ENCODE measurements at places on chromosomes 1 and 21.
A peak's percentile ranks its signal among the peaks of the same experiment; 100 is the strongest.

GRCh38 chr1:152107031-152107983 lies 7.9 kb downstream of the TCHH start:
- no peak for DNase-seq

DNA sequence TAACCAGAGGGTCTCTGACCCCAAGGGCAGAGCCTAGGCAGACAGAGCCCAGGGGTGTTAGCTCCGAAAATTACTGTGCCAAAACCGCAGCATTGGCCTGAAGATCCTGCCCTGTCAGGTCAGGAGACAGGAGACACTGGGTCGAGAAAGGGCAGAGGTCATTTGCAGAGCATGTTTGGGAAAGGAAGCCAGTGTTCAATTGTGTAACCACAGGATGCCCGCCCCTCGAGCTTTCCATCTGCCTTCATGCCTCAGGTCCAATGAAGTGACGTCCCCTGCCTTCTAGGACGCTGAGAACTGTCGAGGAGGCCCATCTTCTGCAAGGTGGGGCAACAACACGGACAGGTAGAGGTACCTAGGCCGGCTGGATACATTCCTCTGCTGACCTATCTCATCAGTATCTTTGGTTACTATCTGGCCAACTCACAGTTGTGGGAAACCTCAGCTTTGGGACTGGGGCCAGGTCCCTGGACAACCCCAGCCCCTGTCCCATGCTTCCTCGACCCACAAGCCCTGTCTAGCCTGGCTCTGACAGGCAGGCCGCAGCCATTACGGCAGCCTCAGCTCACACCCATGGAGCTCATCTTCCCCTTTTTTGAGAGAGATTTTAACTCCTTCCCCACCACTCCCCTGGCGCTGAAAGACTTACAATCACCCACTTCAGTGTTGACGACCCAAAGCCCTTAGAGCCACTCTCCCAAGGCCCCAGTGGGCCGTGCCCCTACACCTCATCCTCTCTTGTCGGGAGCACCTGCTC lies 1.3 kb downstream of the ARL8A start:
- no peak for DNase-seq

DNA sequence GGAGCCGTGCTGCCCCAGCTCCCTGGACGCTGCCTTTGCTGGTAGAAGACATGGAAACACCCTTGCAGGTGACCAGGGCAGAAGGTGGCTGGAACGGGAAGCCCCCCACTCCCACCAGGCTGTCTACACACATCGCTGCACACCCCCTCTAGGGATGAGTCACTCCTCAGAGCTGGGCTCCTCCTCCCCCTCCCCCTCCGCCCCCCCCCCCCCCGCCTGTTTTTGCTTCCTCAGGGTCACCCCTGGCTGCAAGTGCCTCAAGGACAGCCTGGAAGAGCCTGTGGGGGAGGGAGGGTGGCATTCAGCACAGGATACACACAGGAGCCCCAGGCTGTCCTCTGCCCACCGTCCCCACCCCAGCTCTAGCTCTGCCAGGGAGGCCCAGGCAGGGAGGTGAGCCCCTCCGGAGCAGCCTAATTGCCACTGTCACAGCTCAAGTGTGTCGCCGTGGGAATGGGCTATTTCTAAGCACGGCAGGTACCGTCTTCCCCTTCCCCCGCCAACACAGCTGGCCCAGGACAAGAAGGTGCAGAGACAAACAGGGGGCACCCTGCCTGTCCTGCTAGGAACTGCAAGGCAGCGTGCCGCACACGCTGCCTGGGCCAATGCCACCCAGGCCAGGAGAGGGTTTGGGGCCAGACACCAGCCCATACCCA lies 2.5 kb downstream of the FNDC10 start:
- no peak for DNase-seq

DNA sequence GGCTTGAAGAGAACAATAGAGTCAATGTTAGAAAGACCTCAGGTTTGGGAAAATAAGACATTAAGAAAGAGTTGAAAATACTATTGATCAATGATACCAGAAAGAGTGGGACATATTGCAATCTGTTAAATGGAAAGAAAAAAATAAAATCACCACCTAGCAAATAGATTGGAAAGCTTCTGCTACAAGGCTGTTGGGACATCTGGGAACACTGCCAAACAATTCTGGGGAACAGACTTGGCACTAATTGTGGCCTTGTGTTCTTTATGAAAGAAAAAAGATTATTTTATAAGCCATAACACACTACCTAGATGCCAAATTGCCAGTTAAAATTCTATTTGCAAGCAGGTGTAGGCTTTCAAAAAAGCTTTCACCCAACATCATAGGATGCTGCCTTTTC lies 137.8 kb downstream of the TSEN15 start:
- DNase-seq = no peak

GRCh38 chr1:94773296-94773809 lies 46.8 kb upstream of the SLC44A3 start:
- DNase-seq = no peak

GRCh38 chr1:56397409-56397808 lies 182.0 kb downstream of the PLPP3 start:
- DNase-seq = no peak

GRCh38 chr21:45325206-45326168 lies 37.8 kb upstream of the POFUT2 start:
- DNase-seq = no peak

GRCh38 chr1:55081905-55082296 lies 42.6 kb downstream of the PCSK9 start:
- DNase-seq = no peak

GRCh38 chr1:7554385-7555235 lies 216.5 kb upstream of the VAMP3 start:
- no peak for DNase-seq

GRCh38 chr1:152034324-152034653 lies 2.5 kb downstream of the S100A11 start:
- no peak for DNase-seq

DNA sequence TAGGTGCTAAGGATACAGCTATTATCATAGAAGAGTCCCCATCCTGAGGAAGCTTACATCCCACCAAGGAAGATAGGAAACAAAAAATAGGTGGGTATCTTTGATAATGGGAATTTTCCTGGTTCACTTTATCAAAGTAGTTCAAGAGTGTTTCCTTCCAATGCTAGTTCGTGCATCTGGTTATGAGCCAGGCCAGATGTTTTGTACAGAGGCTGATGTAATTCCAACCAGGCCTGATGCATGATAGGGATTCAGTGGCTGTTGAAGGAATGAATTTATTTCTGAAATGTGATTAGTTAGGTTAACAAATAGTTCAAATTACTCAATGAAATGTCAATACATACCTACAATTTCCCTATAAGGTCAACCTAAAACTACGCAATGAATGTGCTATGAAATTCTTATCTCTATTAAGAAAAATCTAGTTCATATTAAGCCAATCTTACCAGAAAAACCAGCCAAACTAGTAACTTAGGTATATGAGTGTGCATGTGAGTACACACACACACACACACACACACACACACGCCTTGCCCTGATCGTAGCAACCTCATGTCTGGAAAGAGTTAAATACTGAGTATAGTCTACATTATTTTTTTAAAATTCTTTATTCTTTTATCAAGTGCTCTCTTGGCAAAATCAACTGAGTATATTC lies 9.5 kb upstream of the ZBTB18 start:
- no peak for DNase-seq

DNA sequence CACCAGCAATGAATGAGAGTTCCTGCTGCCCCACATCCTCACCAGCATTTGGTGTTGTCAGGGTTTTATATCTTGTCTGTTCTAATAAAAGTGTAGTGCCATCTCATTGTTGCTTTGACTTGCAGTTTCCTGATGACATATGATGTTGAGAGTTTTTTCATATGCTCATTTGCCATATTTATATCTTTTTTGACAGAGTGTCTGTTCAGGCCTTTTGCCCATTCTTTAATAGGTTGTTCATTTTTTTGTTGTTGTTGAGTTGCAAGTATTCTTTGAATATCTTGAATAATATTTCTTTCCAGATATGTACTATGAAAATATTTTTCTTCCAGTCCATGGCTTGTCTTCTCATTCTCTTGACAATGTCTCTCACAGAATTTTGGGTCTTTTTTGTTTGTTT lies 111.7 kb upstream of the KCNJ15 start:
- no peak for DNase-seq

DNA sequence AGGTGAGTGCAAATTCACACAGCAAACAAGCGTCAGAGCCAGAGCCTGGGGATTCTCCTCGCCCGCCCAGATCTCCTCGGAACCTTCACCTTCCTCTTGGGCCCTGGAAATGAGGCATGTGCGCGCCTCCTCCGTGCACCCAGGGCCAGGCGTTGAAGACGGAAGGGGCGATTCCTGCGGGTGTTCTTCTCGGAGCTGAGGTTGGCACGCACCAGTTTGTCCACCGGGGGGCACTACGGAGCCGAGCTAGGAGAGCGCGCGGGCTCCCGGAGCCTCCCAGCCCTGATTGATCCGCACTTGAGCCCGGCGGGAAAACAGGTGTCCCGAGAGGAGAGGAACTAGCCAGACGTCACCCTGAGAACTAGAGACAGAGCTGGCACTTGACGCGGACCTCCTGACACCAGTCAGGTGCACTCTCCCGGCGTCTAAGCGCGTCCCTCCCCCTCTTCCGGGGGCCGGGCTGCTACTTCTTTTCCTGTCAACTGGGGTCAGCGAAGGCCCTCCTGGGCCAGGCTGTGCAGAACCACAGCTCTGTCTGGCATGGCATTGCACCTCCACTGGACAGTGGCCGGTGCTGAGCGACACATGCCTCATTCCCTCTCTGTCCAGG lies 18.3 kb upstream of the SERINC2 start:
- DNase-seq = peak; percentile 84

DNA sequence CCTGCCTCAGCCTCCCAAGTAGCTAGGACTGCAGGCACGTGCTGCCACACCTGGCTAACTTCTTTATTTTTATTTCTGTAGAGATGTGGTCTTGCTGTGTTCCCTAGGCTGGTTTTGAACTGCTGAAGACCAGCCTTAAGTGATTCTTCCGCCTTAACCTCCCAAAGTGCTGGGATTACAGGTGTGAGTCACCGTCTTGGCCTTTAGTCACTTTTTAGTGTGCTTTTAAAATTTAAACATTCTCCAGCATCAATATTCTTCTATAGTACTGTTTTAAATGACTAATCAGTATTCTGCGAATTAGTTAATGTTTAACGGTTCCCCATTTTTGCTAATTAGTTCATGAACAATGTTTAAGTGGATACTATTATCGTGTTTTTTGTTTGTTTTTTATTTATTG lies 60.6 kb downstream of the DYRK1A start:
- DNase-seq = no peak

- DNase-seq = no peak
Observed at GRCh38 chr1:17016317-17016661, 4.6 kb upstream of the ATP13A2 start.

GRCh38 chr1:65554829-65555228 lies 134.4 kb downstream of the LEPR start:
- no peak for DNase-seq

DNA sequence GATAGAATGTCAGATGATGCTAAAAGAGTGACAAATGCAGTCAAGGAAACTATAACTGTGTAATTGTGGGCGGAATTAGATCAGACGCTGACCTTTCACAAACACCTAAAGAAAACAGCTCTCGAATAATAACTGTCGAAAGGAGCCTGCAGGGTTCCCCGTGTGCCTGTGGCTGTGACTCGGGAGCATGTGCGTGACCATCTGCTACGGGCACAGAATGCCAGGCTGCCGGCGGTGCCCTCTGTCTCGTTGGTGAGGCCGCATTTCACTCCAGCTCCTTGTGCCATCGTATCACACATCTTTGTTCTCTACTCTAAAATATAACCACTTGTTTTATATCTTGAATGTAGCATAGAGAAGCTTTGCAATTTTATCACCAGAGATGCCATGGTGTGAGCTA lies 267.8 kb upstream of the FMN2 start:
- DNase-seq = no peak

GRCh38 chr1:8055973-8056372 lies 29.9 kb upstream of the ERRFI1 start:
- no peak for DNase-seq

- DNase-seq = no peak
Observed at GRCh38 chr1:193767886-193768285, 581.5 kb upstream of the B3GALT2 start.

GRCh38 chr1:210434223-210434622 lies 105.5 kb downstream of the HHAT start:
- DNase-seq = no peak

DNA sequence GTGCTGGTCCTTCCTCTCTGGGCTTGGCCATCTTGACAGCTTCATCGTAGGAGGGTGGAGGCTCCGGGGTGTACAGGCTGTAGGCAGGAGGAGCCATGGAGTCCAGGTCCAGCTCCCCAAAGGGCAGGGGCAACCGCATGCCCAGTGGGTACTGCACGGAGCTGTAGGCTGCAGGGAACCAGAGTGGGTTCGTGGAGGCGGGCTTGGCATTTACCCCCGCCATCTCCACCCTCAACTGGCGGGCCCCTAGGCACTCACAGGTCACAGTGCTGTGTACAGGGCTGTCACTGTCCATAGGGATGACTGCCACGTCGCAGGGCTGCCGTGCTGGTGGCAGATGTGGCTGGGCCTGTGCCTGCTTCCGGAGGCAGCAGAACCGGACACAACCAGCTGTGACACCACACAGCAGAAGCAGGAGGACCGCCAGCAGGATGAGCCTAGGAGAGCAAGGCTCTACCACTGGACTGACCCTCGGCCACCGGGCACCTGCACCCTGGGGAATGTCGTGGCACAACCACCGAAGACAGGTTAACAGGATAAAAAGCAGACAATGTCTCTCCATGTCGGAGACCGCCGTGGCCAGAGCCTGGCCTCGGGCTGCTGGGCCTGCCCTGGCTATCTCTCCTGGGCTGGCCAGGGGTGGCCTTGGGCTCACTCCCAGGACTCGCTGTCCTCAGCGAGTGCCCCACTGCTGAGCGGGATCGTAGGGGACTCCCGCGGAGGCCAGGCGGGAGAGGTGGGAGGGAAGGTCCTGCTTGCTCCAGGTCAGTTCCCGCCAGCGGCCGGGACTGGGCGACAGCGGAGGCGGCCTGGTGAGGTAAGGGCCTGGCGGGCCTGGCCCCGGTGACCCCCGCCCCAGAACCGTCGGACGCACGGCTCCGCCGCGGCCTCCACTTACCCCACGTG lies 831 bp downstream of the TMEM52 start:
- DNase-seq = no peak

- no peak for DNase-seq
Observed at GRCh38 chr1:184416481-184416880, 29.7 kb downstream of the C1orf21 start.

GRCh38 chr21:37119421-37120218 lies 46.6 kb downstream of the TTC3 start:
- no peak for DNase-seq

DNA sequence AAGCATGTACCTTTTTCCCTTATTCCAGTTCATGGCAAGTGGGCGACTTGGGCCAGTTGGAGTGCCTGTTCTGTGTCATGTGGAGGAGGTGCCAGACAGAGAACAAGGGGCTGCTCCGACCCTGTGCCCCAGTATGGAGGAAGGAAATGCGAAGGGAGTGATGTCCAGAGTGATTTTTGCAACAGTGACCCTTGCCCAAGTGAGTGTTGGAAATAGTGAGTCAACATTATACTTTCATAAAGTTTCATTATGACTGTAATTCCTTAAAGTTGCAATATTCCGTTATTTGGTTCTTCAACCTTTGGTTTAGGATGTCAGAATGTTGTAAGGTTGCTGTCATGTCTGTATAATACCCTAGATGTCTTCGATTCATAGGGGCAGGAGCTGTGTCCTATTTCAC lies 230.5 kb downstream of the TPR start:
- no peak for DNase-seq
